ENCODE measurements at places on chromosomes 12 and 14.

- DNase-seq = no peak
Observed at GRCh38 chr14:51297066-51297465, 57.0 kb downstream of the TMX1 start.

DNA sequence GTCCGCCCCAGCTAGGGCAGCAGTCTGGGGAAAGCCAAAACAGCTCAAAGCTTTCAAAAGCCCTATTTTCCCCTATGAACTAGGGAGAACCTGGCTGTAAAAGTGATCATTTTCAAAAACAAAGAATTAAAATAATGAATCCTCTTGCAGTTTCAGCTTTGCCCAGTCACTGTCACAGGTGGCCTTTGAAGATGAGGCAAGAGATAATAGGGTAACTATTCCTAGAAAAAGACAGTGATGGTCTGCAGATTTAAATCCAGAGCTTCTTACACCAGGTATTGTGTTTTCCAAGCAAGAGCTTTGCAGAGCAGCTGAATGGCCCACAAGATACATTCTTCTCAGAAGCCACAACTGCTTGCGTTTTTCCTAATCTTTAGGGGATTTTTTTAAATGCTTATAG lies 80.2 kb upstream of the NUDT4 start:
- DNase-seq = no peak

- no peak for DNase-seq
Observed at GRCh38 chr14:29926701-29927375, 809 bp downstream of the PRKD1 start.

- DNase-seq = no peak
Observed at GRCh38 chr12:103421402-103421801, 74.4 kb downstream of the C12orf42 start.

DNA sequence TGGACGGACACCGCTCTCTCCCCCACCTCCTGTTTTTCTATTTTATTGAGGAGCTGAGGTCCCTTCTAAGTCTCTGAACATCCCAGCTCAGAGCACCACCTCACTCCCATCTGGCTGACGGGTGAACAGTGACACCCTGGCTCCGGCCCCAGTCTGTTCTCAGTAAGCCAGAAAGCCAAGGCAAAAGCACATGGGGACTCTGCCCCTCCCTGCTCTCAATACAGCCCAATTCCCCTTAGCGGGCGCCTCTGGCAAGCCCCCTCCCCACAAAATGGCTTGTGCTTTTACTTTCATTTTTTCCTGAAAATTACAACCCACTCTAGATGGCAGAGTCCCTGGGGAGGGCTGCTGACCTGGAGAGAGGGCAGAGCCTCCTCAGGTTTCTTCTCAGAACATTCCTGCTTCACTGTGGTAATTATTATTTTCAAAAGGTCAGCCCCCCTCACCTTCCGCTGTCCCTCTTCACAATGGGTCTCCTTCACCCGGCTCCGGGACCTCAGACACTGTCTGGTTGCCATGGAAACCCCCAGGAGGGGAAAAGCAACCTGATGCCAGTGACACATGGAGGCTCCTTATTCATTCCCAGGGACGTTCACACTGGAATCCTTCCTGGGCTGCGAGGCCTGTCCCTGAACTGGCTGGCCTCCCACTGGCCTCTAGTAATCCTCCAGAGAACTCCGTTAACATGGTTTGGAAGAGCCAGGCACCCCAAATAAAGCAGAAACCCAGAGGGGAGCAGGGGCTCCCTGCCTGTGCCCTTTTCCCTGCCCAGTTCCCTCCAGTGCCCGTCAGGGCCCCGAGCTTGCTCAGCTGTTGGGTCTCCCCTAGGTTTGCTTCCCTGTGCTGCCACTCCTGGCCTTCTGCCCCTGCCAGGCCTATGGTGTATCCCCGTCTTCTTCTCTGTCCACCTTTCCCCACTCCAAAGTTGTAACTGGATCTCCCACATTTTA lies 15.9 kb downstream of the COL2A1 start:
- no peak for DNase-seq

DNA sequence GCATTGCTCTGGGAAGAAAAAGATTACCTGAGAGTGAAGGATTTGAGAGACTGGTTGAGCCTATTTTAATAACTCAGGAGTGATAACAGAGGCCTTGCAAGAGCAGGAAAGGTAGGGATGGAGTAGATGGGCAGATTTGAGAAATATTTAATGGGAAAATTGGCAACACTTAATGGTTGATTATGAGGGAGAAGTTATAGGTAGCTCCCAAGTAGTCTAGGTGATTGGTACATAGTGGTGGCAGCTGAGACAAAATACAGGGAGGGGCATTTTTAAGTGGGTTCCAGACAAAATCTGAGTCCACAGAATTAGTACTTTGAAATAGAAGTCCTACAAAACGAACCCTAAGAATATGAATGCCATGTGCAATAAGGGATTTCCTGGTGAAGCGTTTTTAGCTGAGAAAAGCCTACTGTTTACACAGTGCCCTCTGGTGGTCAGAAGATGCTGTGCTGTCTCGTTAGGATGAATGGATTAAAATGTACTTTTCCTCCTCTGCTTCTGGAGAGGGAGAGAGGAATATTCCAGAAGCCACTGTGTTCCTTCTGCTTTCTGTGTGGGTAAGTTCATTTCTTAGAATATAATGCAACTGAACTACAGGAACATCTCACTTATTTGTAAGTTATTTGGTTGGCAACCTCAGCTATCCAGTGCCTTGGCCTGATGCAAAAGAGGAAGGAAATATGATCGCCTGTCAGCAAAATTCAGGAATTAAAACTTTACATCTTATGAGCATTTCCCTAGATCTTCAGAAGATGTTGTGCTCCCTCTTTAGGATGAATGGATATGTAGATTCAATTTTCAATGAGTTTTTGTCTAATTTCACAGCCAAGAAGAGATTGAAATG lies 6.5 kb downstream of the ZBTB1 start:
- no peak for DNase-seq

DNA sequence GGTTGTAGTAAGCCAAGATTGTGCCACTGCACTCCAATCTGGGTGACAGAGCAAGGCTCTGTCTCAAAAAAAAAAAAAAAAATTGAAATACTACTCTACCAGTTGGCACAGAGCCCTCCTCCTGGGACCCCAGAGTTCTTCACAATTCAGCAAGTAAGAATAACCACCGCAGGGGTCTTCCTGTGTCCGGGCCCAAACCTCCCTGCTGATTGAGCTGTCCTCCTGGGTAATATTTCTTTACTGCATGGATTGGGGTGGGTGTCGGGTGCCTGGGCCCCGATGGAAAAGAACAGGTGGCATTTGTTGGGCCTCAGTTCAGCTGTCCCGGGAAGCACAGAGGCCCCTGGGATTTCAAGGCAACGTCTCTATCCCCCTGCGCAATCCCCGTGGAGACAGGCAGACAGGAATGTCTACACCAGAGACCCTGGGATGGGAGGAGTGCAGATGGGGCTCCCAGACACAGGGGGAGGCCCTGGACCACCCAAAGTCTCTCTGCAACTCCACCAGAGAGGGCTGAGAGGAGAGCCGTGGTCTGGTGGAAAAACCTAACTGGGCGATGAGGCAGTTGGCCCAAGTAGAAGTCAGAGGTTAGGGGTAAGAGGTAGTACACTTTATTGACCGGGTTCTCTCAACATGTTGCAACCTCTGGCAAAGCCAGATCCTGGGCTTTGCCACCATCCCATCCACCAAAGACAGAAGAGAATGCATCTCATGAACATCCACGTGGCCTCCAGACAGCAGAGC lies 32.7 kb upstream of the VPS37B start:
- DNase-seq = no peak

DNA sequence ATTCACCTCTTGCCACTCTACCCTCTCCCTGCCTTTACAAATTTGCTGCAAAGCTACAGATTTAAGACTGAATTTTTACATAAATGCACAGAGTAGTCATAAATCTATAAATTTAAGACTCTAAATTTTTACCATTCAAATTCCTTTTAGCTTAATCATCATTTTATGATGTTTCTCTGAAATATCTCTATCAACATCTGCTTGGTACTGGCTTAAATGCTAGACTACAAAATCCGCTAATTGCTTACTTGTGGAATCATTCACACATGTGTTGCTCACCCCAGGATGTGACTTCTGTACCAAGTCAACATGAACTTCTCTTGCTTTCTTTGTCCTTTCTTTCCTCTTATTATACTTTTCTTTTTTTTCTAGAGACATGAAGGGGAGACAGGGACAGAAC lies 109.2 kb downstream of the GALC start:
- no peak for DNase-seq

DNA sequence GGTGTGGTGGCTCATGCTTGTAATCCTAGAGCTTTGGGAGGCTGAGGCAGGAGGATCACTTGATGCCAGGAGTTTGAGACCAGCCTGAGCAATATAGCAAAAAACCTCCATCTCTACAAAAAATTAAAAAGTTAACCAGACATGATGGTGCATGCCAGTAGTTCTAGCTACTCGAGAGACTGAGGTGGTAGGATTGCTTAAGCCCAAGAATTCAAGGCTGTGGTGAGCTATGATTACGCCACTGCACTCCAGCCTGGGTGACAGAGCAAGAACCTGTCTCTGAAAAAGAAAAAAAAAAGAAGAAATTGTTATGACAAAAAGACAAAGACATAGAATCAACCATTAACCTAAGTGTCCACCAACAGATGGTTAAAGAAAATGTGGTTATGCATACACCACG lies 2.1 kb upstream of the ATP23 start:
- no peak for DNase-seq

DNA sequence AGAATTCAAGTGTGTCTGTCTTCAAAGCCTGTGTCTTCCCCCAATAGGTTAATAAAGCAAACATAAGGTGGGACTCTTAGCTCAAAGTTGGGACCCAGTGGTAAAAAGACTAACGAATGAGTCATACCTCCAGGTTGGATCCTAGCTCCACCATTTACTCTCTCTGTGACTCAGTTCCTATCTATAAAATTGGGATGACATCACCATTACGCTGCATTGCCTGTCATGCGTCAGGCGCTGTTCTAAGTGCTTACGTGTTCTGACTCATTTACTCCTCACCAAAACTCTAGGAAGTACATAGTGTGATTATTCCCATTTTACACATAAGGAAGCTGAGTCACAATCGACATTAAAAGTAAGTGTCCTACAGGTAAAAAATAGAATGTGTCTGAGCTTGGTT lies 915.8 kb downstream of the VRK1 start:
- DNase-seq = no peak

GRCh38 chr12:58026426-58026825 lies 85.1 kb downstream of the ATP23 start:
- DNase-seq = no peak

- no peak for DNase-seq
Observed at GRCh38 chr14:28673056-28673455, 93.5 kb upstream of the FOXG1 start.

GRCh38 chr14:71532344-71532743 lies 399.9 kb upstream of the RGS6 start:
- no peak for DNase-seq

GRCh38 chr12:12350868-12351463 lies 924 bp upstream of the MANSC1 start:
- DNase-seq = no peak

DNA sequence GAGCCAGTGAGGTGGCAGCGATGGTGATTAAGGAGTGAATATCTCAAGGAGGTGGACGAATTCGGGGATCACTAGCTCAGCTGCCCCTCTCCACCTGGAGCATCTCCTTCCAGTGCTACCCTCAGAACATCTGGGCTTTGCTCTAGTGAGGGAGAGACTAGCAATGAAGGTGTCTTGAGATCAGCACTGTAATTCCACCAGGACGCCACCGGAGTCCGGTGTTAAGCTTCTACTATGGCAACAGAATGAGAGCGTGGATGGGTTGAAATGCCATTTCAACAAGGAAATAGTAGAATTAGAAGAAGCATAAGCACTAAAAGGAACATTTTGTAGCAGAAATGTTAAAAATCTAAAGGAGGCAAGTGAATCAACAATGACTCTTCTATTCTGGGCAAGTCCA lies 61.1 kb downstream of the NTF3 start:
- DNase-seq = no peak

GRCh38 chr12:95988506-95989275 lies 7.5 kb downstream of the HAL start:
- DNase-seq = no peak

- no peak for DNase-seq
Observed at GRCh38 chr12:104557488-104558195, 100.9 kb downstream of the CHST11 start.

DNA sequence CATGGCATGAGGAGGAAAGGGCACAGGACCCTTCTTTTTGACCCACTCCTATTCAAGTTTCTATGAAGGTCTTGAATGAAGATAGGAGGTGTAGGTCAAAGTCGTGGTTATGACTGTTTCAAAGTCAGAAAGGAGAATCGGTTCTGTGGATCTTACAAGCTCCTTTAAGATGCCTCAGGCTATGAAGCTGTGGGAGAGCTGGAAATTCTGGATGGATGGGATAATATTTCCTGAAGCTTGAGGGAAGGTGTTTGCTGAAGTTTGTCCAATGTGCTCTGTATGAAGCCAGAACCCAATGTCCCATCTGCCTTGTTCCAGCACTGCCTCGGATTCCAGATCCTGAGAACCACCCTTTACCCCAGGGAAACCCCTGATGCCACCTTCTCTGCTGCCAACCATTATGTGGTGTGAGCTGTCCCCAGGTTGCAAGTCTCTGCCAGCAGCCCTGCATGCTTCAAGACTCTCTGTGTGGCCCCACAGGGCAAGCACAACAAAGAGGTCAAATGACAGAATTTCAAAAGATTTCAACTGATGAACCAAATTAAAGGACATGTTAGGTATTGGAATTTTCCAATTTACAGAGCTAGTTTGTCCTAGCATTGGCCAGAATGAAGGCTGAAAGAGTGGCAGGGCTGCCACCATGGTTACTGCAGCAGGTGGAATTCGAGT lies 472.0 kb downstream of the RGS6 start:
- no peak for DNase-seq

DNA sequence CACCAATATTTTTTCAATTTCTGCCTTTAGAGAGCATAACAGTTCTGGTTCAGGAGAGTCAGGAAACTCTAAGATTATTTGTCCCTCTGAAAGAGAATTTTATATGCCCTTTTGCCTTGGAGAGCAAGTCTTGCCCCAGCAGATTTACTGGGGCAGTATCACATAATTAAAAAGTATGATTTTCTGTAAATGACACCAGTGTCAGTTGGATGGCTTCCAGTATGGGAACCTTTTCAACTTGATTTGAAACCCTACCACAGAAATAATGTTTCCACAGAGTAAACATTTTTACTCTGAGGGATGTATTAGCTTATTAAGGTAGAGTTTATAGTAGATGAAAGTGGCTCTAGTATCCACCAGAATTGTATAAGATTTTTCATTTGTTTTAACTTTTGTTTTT lies 15.4 kb downstream of the NOPCHAP1 start:
- DNase-seq = no peak

GRCh38 chr12:48852734-48853688 lies 1.0 kb upstream of the DDX23 start:
- DNase-seq = peak; percentile 77

DNA sequence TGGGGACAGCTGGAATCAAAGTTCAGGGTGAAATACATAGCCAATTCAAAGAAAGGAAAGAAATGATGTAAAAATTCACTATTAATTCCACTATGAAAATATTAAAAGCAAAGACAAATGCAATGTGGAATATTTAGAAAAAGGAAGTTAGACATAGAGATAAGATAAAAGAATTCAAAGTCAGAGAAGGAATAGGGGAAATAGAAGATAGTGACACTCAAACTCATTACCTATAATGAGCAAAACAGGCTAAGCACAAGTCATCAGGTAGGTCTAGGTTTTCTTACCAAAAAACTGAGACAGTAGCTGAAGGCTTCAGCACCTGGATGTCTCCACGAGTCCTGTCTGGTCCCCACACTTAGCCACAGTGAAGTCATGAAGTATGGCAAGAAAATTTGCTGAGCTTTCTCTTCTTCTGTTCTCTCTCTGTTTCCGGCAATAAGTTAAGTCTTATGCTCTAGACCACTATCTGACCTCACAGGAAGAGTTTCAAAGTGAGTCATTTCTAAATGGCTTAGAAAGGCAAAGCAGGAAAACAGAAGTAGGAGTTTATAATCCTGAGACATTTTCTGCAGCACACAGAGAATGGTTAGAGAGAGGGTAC lies at the start of gene C3AR1:
Gene C3AR1 (minus strand): TSS at position 369 of the 604 bp plus-strand sequence. CDS start 6,174 bp downstream, outside the sequence.
- DNase-seq = no peak

All from activated T-helper 1 cell treated with anti-CD3 and anti-CD28 coated beads, Interleukin-2, amount 50 U/mL, for 16 hours (primary cell).